ENCODE measurements at places on chromosomes 13 and 19.

GRCh38 chr19:3033595-3034405 is 4.7 kb upstream of the TLE2 start:
- DNase-seq = no peak

DNA sequence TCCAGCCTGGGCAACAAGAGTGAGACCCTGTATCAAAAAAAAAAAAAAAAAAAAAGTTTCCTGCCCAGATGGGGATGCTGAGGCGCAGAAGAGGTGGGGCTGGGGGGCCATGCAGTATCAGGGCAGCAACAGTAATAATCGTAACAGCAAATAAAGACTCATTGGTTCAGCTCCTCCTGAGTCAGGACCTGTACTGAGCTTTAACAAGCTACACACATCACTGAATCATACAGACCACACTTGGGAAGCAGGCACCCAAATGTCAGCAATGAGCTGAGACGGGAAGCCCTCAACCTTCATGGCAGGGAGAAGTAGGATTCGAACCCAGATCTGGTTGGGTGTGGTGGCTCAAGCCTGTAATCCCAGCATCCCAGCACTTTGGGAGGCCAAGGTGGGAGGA is 10.6 kb upstream of the DPF1 start:
- DNase-seq = no peak

DNA sequence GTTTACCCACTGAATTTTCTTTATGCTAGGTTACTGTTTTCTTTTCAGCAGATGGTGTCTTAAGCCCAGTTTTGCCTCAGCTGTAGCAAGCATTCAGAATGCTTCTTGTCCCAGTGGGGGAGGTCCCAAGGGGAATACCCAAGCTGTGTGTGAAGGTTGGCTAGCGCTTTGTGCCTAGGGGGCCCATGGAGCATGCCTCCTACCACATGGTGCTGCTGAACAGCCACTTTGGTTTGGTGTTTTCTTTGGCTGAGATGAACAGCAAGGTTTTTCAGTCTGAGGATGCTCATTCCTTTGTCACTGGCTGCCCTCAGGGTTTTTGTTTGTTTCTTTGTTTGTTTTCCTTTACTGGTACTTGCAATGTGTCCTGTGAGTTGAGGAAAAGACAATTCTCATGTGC is 99.0 kb downstream of the PCDH20 start:
- DNase-seq = no peak

GRCh38 chr13:48866249-48866648 is 109.5 kb upstream of the FNDC3A start:
- DNase-seq = no peak

DNA sequence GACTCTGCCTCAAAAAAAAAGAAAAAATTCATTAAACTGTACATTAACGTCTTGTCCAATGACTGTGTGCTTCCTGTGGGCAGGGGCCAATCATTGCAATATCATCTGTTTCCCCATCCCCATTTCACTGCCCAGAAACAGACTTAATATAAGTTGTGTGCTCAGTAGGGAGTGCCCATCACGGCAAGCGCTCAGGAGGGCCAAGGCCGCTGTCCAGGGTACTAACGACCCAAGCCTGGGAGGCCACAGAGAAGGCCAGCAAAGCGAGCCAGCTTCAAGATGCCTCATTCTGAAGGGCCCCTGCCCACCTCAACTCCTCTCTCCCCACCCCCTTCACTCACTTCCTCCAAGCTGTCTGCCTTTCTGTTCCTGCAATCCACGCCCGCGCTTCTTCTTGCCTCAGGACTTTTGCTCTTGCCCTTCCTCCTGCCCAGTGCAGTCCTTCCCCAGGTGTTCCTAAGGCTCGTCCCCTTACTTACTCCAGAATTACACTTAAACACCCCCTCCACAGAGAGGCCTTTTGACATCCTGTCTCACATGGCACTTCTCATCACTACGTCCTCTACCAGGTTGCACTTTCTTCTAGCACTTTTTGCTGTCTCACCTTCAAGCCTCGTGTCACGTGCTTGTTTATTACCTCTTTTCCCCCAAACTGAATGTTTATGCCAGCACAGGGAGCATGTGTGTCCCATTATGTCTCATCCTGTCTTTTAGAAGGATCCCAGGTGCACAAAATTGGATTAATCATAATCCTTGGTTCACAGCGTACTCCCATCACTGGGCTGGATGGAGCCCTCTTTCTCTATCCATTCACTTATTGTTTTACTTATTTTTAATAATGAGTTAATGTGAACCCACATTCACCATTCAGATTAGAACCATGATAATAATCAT is 11.3 kb upstream of the POU2F2 start:
- no peak for DNase-seq

DNA sequence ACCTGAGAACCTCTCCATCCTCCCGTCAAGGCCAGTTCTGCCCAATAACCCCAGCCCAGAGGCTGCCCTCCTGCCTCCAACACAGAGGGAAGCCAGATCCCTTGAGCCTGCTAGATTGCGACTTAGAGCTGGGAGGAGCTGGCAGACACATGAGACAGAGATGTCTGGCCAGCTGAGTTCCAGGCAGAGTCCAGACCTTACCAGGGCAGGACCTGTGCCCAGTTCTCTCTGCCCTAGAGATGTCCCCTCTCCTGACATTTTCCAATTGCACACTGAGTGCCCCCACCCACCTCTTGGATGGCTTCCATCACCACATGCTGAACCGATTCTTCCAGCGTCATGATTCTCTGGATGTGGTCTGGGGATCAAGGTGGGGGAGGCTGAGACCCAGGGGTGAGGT is 3.0 kb downstream of the HOOK2 start:
- DNase-seq = no peak

DNA sequence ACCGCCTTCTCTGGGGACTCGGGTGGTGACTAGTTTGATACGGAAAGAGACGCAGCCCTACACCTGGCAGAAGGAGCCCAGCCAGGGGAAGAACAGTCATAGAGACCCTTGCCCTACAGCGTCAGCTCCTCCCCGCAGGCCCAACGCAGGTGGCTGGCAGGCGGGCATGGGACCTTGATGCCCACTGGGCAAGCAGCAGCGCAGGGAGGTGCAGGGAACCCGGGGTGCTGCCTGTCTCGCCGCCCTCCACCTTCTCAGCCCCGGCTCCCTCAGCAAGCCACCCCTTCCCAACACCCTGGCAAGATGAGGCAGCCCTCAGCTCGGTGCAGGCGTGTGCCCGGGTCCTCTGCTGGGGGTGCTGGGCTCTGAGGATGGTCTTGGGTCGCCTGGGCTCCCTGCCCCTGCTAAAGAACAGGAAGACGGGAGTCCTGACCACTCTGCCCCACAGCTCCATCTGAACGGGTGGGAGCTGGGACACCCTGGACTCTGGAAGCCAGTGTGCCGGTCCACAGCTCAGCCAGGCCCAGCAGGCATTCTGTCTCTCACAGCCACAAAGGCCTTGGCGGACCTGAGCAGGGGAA is 9.0 kb downstream of the MIER2 start:
- DNase-seq = no peak

DNA sequence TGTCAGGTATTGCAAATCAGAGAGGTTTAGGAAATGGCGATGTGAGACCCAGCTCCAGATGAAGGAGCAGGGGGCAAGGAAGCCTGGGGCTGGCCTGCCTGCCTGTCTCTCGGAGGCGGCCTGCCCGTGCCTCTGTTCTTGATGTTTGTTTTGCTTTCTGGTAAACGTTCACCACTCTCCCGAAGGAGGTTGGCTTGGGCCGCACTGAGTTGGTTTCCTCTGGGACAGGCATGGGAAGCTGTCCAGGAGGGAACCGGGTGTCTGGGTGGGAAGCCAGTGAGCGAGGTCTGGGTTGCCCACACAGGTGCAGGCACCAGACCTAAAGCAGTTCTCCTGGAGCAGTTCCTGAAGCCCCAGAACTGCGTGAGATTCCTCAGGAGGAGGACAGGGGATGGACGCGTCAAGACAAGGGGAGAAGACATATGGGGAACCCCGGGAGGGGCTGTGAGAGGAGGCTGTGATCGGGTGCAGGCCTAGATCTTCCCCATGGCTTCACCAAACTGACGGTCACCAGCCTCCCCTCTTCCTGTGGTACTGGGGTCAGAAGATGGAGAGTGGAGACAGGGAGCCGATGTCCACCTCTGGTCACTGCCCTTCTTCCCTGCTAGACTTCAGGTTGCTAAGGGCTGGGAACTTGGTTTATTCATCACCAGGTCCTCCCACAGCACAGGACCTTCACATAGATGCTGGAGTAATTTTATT is 15.2 kb downstream of the COL4A2 start:
- DNase-seq = no peak

- DNase-seq = no peak
Observed at GRCh38 chr19:43639519-43640423, at the start of gene CADM4. Gene CADM4, minus strand, starts transcription at chr19:43639850. Its CDS starts 60 bp downstream, at chr19:43639790.

GRCh38 chr13:76160961-76161925 is 525.1 kb downstream of the LMO7 start:
- DNase-seq = no peak

DNA sequence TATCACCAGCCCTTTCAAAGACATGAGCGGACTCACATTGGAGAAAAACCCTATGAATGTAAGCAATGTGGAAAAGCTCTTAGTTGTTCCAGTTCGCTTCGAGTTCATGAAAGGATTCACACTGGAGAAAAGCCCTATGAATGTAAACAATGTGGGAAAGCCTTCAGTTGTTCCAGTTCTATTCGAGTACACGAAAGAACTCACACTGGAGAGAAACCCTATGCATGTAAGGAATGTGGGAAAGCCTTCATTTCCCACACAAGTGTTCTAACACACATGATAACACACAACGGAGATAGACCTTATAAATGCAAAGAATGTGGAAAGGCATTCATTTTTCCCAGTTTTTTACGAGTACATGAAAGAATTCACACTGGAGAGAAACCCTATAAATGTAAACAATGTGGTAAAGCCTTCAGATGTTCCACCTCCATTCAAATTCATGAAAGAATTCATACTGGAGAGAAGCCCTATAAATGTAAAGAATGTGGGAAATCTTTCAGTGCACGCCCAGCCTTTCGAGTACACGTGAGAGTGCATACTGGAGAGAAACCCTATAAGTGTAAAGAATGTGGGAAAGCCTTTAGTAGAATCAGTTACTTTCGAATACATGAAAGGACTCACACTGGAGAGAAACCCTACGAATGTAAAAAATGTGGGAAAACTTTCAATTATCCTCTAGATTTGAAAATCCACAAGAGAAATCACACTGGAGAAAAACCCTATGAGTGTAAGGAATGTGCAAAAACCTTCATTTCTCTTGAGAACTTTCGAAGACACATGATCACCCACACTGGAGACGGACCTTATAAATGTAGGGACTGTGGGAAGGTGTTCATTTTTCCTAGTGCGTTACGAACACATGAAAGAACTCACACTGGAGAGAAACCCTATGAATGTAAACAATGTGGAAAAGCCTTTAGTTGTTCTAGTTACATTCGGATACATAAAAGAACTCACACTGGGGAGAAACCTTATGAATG is 17.6 kb downstream of the ZNF791 start:
- no peak for DNase-seq

GRCh38 chr13:50127726-50128291 is 112.6 kb downstream of the KCNRG start:
- no peak for DNase-seq

- DNase-seq = no peak
Observed at GRCh38 chr13:63954683-63955082, 2539.0 kb upstream of the PCDH20 start.

GRCh38 chr19:5130371-5131030 is 161.6 kb downstream of the KDM4B start:
- peak; percentile 43 for DNase-seq

GRCh38 chr13:44410328-44410859 is 36.8 kb downstream of the SERP2 start:
- no peak for DNase-seq

GRCh38 chr19:35846038-35846668 is 6.2 kb downstream of the NPHS1 start:
- no peak for DNase-seq

GRCh38 chr13:55084630-55085029 is 2056.0 kb downstream of the OLFM4 start:
- no peak for DNase-seq

DNA sequence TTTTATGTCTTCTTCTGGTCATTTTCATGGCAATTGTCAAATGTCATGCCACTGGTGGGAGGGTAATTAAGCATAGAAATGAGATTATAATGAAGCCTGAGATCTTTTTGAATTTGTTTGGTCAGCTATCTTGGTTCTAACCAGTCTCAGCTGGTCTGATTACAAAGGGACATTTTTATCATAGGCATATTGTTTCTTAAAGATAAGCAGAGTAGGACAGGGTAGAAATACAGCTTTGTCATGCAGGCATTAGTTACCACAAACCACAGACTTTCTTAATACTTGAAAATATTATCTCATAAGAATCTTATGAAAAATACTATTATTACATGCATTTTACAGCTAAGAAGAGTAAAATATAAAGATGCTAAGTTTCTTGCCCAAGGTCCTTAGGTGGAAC is 1761.5 kb downstream of the PCDH9 start:
- DNase-seq = no peak

DNA sequence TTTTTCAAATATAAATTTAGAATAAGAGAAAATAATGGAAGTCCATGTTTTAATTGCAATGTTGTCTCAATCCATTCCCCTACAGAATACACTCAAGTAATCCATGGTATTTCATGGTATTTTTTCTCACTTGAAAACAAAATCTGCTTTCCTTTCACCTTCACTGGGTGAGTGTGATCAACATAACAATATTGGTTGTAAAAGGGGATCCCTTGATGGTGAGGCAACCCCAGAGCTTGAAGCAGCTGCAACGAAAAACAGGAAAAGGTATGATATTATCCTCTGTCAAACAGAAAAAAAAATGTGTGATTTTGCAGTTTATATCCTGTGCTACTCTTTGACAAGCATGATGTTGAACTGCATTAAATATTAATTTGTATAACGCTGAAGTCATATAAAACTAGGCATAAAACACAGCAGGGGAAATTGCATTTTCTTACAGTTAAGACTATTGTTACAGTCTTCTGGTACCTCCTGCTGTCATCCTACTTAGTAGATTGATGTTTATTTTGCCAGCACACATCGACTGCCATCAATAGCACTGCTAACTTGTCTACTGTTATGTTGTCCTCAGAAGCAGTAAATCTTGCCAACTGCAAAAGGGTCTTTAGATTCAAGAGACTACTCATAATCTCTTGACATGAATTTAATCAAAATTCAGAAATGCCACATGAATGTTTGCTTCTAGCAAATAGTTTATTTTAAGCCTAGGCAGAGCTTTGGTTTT is 373.1 kb upstream of the MIR17HG start:
- no peak for DNase-seq

DNA sequence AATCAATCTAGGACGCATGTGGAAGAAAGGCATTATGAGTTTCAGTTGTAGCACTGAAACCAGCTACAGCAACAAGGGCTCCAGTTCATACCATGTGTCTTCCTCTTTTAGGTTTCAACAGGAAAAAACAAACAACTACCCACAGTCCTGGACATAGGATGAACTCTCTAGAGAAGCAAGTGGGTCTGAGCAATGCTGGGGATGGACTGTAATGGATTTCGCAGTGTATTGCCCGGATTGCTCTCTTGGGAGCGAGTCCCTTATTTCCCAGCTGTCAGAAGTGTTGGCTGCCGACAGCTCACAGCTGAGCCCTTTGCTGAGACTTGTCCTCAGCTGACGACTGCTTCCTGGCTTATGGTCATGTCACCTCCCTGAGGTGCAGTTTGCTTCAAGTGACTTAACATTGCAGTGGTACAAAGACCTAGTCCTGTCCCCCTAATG is 12.1 kb upstream of the MYCBP2 start:
- no peak for DNase-seq
